Activated CD4-positive, CD25-positive, alpha-beta regulatory T cell treated with anti-CD3 and anti-CD28 coated beads, Interleukin-2, amount 50 U/mL, for 24 hours (primary cell): ENCODE measurements at places on chromosomes 2 and 18.

- ATAC-seq: no peak
These were observed 701.4 kb downstream of the ERBB4 start for GRCh38 chr2:211837206-211837605.

- no peak for ATAC-seq
These were observed 10.2 kb downstream of the DSG4 start for GRCh38 chr18:31386741-31387140.

GRCh38 chr2:223668302-223668998 is 66.3 kb upstream of the SCG2 start:
- no peak for ATAC-seq

- ATAC-seq: no peak
These were observed 2.0 kb upstream of the GAL3ST2 start for GRCh38 chr2:241774419-241775222.

- no peak for ATAC-seq
These were observed 49.1 kb downstream of the GTF3C3 start for GRCh38 chr2:196750291-196750923.

DNA sequence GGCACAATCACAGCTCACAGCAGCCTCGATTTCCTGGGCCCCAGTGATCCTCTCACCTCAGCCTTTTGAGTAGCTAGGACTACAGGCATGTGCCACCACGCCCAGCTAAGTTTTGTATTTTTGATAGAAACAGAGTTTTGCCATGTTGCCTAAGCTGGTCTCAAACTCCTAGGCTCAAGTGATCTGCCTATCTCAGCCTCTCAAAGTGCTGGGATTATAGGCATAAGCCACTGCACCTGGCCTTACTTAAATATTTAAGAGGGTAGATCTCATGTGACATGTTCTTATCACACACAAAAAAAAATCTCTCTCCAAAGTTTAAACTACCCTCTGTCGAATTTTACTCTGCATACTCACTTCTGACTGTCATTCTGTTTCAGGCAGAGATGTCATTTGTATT is 75.4 kb upstream of the CHRNA1 start:
- no peak for ATAC-seq

DNA sequence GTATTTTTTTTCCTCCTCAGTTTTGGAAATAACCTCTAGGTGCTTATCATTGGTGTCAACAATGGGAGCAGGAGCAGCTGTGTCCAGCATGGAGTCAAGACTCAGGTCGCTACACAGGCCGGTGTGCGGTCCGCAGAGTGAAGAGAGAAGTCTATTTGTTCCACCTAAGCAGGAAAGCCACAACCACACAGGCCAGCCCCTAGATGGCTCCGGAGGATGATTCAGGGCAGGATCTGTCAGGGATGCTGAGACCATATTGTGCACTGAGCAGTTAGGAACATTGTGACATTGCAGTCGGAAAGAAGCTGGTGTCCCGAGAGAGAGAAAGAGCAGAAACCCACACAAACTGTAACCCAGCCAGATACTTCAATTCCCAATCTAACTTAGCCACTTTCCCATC is 136.9 kb downstream of the GAREM1 start:
- no peak for ATAC-seq

GRCh38 chr2:218430721-218431120 is 11.8 kb downstream of the VIL1 start:
- ATAC-seq: no peak

DNA sequence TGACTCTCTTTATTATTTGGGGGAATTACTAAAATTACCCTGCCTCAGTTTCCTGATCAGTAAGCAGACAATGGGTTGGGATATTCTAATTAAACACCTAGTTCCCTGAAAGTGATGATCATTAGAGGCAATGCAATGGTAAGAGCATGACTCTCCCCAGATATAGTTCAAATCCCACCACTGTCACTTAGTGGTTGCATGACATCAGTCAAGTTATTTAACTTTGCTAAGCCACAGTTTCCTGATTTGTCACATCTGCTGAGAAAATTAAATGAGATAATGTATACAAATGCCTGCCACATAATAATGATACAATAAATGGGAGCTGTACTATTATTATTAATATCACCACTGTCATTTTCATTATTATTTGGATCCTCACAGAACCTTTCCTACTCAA is 29.9 kb downstream of the ZEB2 start:
- ATAC-seq: peak; percentile 76

DNA sequence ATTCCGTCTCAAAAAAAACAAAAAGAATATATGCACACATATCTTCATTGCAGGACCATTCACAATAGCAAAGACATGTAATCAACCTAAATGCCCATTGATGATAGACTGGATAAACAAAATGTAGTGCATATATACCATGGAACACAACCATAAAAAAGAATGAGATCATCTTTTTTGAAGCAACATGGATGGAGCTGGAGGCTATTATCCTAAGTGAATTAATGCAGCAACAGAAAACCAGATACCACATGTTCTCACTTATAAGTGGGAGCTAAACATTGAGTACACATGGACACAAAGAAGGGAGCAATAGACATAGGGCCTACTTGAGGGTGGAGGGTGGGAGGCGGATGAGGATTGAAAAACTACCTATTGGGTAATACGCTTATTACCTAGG is 8.8 kb downstream of the NT5C1B start:
- no peak for ATAC-seq

DNA sequence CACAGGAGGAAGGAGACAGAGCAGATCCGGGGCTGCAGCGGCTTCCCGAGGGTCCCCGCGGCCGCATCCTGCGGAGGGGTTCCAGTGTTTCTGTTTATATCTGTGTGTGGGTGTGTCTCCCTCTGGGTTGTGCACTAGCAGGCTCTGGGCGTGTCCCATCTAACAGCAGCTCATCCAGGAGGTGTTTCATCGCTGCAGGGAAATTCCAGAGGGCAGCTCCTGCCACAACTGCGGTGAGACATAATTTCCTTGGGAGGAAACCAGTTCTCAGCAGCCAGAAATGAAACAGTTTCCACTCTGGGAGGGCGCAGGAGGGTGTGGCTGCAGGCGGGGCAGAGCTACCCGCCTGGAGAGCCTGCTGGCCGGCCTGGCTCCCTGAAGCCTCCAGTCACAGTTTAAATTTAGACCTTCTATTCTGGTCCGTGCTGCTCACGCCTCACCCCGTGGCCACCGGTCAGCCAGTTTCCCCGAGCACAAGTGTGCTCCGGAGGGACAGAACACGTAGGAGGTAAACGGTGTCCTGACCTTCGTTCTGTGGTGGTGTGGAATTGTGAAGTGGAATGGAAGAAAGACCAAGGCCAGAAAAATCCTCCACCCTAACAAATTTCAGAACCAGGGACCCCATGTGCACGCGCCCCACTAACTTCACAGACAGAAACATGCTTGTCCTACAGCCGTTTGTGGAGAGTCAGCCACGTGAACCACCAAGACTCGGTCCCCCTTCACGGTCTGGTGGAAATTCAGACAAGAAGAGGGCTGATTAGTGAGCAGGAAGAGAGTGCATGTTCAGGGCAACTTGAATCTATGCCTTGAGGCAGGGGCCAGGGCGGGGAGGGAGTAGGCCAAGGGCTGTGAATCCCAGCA is 50.2 kb downstream of the TEX44 start:
- ATAC-seq: peak; percentile 85

DNA sequence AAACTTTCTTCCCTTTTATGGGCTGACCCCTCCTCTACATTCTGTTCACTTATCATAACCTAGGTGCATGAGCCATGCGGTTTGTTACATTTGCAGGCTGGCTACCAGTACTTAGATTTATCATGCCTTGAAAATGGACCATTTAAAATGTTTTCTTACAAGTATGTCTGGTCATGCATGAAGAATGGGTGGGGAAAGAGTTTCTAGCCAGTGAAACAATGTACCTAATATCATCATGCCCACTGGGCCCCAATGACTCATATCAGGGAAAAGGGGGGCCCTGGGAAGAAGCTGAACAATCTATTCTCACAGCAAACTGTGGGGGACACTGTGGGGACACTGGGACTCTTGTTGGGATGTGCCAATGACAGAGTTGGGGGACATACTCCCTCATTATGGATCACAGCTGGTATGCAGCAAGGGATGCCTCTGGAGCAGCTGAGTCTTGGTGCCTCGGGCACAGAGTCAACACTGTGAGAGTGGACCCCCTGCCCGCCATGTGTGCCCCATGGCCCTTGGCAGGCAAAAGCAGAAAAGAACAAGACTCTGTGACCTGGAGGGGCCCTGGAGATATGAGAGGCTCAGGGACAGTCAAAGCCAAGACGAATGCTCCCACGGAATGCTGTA is 156.3 kb downstream of the ZNF516 start:
- ATAC-seq: no peak

DNA sequence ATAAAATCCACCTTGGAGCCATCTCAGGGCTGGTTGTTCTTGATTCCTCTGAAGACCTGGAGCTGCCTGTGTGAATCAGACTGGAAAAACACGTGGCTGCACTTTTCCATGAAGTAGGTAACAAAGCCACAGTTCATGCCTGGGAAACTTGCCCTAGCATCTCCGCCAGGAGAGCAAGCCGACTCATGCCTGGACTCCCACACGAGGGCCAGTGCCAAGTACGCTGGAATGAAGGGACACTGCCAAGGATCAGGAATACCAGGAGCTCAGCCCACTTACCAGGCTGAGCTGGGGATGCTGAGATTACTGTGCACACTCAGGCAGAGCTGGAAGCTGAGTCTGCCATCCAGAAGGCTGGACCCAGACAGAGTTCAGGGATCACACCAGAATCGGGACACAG is 10.9 kb upstream of the FHL2 start:
- ATAC-seq: no peak

GRCh38 chr18:13191779-13192178 is 26.8 kb upstream of the LDLRAD4 start:
- no peak for ATAC-seq

DNA sequence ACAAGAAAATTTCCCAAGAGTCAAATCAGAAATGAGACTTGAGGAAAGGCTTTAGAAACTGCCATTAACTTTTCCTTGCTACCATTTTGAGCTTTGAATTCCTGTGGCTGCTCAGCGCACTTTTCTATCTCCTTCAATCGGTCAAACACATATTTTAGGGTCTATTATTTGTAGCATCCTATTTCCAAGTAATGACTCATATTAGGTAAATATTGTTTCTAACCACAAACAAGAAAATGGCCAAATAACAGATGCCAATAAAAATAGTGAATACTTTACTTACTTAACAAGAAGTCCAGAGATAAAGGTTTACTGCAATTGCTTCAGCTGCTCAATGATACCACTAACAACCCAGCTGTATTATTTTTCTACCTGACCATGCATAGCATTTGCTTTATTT is 29.7 kb upstream of the CCDC178 start:
- ATAC-seq: no peak

GRCh38 chr2:90207454-90208058 is 1516.1 kb downstream of the RPIA start:
- ATAC-seq: no peak

GRCh38 chr2:178271629-178272333 is 77.5 kb downstream of the OSBPL6 start:
- ATAC-seq: no peak

GRCh38 chr18:12327510-12328178 is 19.6 kb downstream of the TUBB6 start:
- ATAC-seq: peak; percentile 68

DNA sequence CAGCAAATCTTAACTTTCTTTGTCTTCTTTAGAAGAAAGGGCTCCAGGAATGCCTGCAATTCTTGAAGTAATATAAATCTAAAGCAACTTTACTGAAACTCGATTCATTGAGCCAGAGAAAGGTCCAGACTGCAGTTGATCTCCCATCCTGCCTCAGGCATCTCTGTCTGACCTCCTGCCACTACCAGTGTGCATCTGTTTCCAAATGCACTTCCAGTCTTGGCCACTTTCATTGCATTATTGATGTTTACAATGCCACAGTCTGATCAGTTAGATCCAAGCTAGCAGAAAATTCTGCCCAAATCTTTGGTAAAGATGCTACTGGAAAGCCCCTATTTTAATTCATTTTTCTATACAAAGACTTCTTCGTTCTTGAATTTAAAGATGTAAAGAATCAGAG is 158.0 kb downstream of the RAPGEF4 start:
- no peak for ATAC-seq

GRCh38 chr18:46502444-46502843 is 154.6 kb downstream of the LOXHD1 start:
- no peak for ATAC-seq

GRCh38 chr18:59769129-59769865 is 72.1 kb upstream of the CCBE1 start:
- no peak for ATAC-seq

DNA sequence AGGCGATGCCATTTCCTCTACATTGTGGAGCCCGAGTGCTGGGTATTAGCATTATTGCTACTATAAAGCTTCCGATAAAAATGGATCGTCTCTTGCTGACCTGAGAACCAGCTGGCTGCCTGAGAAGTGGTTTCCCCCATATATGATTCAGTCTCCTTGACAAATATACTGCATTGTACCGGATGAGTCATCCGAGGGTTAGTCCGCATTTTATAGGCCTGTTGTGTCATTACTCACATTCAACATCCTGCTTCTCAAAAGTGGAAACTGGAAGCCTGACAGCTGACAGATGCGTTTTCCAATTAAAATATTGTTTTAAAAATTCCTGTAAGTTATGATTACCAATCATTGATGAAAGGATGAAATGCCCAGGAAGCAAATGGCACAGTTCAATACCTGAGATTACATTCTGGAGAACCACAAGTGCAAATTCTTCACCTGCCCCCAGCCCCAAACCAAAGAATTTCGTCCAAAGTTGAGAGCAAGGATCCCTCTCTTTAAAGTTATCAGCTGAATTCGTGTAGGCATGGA is 65.7 kb downstream of the SPRED2 start:
- peak; percentile 98 for ATAC-seq

- ATAC-seq: no peak
These were observed 510.1 kb downstream of the EIPR1 start for GRCh38 chr2:2867397-2867979.

DNA sequence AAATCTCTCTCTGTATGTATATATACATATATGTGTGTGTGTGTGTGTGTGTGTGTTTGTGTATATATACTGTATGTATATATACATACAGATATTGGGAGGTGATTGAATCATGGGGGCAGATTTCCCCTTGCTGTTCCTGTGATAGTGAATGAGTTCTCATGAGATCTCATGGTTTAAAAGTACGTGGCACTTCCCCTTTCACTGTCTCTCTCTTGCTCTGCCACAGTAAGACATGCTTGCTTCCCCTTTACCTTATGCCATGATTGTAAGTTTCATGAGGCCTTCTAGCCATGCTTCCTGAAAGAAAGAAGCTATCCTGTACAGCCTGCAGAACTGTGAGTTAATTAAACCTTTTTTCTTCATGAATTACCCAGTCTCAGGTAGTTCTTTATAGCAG is 18.8 kb upstream of the CCDC195 start:
- no peak for ATAC-seq

GRCh38 chr2:26534865-26535662 is 57.1 kb upstream of the OTOF start:
- no peak for ATAC-seq

- ATAC-seq: no peak
These were observed 111.5 kb downstream of the DIS3L2 start for GRCh38 chr2:232073026-232073425.

- no peak for ATAC-seq
These were observed 28.3 kb upstream of the CCL20 start for GRCh38 chr2:227785293-227785692.

GRCh38 chr2:149716687-149717086 is 129.1 kb upstream of the MMADHC start:
- no peak for ATAC-seq
